Left cardiac atrium (tissue), 4 donors: ENCODE measurements at places on chromosomes 2 and 18. TPM values are rescaled to one million over a fixed set of nuclear protein-coding genes. Genes with fewer than 3 reads are reported as not detected.

DNA sequence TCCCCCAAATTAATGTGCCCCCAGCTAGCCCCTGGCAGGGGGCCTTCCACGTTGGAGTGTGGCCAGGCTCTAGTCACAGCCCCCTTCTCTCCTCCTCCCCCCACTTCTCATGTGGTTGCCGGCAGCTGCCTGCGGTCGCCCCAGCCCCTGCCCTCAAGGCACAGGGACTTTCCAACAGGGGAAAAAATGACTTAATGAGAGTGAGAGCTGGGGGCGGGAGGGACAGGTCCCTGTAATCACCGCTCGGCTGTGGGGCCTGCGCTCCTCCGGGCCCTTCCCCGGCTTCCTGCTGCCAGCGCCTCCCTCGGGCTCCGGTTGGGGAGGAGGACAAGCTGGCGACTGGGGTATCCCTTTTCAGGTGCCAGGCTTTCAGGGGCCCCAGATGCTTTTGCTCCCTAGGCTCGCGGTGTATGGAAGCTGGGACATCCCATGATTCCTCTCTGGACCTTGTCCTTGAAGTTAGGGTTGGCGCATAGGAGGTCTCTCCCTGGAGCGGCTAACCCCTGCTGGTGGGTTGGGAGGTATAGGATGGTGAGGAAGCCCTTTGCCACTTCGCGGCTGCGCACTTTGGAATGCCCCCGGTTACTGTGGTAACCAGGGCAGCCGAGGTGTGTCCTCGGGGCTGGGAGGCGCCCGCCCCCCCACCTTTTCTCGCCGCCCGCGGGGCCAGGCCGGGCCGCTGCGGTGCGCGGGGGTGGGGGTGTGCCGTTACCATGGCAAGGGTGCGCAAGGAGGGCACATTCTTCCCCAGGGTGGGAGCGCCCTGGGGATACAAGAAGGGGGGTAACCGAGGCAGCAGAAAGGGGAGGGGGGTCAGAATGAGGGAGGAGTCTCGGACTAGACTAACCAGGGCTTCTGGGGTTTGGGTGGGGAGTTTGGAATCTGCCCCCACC, 16.1 kb downstream of the WNT10A start:
- no peak for DNase-seq

GRCh38 chr2:37856101-37856751, 68.9 kb upstream of the RMDN2 start:
- DNase-seq, result peak; percentile 48

INPP1 gene
- 29.9 TPM for total RNA-seq

AAMP gene
- total RNA-seq, result 52.5 TPM

- no peak for DNase-seq
Observed at GRCh38 chr2:173676647-173677046, 288.5 kb downstream of the SP3 start.

DNA sequence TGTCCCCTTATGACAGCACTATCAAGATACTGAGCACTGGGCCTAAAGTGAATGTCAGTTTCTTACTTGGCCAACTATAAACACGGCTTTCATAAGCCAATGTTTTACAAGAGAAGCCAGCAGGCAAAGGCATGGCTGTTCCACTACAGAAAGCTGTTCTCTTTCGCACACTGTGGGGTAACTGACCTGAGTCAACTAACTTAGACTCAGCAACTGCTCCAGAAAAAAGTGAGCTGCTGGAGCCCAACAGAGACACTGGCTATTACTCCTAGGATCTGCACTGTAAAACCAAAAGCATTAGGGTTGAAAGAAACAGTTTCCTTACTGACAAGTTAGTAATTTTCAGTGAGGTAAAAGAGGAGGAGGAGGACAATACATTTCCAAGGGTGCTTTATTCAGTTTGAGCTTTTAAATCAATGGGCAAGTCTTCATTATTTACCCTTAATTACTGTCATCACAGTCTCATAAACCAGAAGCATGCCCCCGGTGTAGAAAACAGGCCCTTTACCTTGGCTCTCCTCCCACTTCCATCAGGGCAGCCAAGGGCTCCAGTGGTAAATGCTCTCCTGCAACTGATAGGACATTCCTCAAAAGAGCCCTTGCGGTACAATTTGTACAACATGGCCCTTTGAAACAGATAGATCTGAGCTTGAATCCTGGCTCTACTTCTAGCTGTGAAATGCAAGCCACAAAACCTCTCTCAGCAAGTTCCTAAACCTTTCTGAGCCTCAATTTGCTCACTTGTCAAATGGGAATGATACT, 275.7 kb downstream of the PDE11A start:
- no peak for DNase-seq

GRCh38 chr18:23912356-23912755, 102.2 kb upstream of the TTC39C start:
- no peak for DNase-seq

DNA sequence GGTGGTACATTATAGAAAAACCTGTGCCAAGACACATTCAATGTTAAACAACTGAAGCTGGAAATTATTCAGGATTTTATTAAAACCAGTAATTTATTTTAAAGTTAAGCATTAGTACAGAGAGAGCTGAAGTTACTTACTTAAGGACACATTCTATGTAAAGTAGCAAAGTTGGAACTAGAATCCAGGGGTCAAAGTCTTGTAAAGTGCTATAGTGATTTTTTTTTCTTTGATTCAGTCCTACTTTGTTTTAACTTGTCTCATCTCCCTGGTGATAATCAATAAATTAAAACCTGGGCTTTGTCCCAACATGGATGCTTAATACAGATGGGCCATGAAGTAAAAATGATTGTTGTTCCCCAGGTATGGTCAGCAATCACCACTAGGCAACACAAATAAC, 1271.8 kb upstream of the CHAC2 start:
- DNase-seq, result no peak

DNA sequence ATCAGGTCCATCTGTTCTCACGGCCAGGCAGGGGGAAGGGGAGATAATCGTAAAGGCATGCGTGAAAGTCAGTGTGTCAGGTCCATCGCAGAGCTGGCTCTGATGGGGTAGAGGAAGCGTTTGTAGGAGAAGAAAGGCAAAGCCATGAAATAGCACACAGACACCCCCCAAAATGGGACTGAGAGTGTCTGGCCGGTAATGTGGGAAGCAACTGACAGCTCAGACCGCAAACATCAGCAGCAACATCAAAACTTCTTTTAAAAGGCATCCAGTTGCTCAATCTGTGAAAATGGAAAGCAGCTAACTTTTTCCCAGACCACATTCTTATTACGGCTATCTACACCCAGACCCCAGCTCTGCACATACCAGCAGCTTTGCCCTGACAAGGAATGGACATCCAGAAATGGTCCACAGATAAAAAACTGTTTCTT, 232.6 kb downstream of the EN1 start:
- no peak for DNase-seq

GRCh38 chr2:101873543-101873942, 118.2 kb upstream of the IL1R2 start:
- no peak for DNase-seq

GRCh38 chr2:5695654-5696403, 3.6 kb downstream of the SOX11 start:
- DNase-seq, result no peak

GRCh38 chr18:35756506-35757117, 175.1 kb downstream of the GALNT1 start:
- DNase-seq, result no peak

DNA sequence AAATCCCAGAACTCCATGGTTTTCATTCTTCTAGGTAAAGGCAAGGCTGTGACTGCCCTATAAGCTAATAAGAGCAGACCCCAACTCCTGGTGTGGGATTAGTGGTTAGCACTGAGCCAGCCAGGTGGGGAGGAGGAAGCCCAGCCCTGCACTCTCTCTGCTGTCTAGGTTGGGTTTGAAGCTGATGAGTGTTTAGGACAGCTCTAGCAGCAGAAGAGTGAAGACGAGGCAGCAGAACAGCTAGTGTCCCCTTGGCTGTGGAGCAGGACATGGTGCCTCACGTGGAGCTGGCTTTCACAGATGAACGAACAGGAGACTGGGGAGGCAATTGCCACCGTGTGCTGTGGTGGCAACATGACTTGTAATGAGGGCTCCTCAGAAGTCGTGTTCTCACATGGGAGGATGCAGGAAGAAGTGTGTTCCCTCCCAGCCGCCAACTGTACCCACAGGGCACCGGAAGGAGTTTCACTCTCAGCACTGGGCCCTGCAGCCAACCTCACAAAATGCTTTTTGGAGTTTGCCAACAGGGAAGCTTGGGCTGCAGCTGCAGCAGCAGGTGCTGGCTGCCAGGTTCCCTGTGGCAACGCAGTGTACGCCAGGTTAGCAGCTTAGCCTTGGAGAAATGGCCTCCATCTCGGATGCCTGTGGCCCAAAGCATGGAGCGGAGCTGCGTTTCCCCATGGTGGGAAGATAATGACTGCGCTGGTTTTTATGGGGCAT, 328.2 kb downstream of the SETBP1 start:
- no peak for DNase-seq

ABCG8 gene
- not detected for total RNA-seq

- DNase-seq, result no peak
Observed at GRCh38 chr18:2049986-2050385, 521.3 kb downstream of the METTL4 start.

GRCh38 chr2:75788154-75788553, 77.4 kb upstream of the GCFC2 start:
- no peak for DNase-seq

GRCh38 chr2:45963816-45964215, 312.3 kb downstream of the PRKCE start:
- DNase-seq, result no peak

DNA sequence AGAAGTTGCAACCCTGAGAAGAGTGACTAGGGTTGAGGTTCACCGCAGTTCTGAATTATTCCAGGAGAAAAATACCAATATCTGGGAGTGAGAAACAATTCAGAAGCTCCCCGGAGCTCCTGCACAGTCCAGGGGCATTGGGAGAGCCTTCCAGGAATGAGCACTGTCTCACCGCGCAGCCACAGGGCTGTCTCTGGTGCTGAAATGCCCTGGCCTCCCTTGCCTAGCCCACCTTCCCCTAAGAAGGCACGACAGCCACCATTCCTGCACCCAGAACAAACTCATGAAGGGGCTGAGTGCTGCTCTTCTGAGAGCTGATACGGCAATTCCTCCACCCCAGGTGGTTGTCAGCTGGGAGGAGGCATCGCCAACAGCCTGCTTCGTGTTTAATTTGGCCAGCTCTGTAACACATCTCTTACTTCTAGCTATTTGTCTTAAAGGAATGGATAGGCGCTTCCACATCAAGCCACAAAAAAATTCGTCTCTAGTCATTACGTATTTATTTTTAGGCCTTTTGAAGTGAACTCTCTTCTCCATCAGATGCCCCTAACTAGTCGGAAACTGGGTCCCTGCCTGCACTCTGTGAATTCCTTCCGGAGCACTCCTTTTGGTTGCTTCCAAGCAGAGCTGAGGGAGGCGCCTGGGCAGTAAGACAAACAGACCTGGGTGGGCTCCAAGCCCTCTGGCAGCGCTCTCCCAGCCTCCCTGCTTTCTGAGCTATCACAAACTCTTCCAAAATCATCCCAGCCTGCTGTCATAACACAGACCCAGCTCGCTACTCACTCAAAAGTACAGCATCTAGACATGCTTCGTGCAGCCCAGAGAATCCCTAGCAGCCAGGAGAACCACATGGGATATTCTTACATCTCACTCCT, 120.5 kb upstream of the CCDC68 start:
- no peak for DNase-seq

GRCh38 chr2:217553202-217553601, 449.6 kb downstream of the TNS1 start:
- no peak for DNase-seq

GRCh38 chr18:9096007-9096371, 6.5 kb upstream of the NDUFV2 start:
- no peak for DNase-seq

LYPD6B gene
- total RNA-seq, result not detected

DNA sequence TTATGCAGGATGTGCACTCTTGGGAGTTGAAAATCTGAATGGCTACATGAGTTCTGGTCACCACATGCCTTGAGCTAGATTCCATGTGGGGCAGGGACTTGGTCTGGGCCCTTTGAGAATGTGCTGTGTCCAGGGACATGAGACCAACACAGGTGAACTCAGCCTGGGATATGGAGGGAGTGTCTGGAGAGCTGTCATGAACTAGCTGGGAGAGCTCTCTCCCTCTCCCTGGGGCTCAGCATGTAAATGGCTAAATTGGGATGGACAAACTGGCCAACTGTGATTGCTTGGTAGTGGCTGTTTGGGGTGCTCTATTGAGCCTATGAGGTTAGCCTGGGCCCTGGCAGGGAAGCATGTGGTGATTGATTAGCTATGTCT, 105.1 kb upstream of the HS6ST1 start:
- no peak for DNase-seq

- DNase-seq, result peak; percentile 63
Observed at GRCh38 chr18:54269893-54270844, 852 bp downstream of the POLI start.

DNA sequence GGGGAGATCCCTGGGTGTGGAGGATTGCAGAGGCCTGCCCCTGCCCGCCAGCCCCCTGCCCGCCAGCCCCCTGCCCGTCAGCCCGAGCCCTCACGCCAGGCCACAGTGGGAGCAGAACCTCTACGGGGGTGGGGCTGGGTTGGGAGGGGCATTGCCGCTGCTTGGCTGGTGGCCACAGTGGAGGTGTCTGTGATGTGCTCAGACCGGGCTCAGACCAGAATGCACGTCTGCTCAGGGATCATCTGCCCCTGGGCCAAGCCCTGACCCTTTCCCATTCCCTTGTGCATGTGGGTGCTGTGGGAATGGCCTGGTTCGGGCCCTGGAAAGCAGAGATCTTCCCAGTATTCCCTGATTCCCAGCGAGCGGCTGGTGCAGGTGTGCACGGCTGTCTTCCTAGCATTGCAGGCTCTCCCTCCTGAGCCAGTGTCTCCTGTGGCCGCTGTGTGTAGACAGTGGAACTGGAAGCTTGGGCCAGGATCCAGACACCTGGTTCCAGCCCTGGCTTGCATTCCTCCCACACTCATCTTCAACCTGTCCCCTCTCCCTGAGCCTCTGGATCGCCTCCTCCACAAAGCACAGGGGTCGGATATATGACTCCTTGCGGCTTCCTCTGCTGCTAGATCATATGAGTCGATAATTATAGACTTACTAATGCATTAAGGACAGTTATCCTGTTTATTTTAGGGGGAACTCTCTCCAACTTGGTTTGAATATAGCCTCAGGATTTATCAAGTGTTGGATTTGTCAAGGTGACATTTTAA, 161.6 kb downstream of the LDLRAD4 start:
- DNase-seq, result no peak

GRCh38 chr2:9772035-9772998, 71.0 kb upstream of the TAF1B start:
- DNase-seq, result no peak

FIGN gene
- 13.2 TPM for total RNA-seq

DNA sequence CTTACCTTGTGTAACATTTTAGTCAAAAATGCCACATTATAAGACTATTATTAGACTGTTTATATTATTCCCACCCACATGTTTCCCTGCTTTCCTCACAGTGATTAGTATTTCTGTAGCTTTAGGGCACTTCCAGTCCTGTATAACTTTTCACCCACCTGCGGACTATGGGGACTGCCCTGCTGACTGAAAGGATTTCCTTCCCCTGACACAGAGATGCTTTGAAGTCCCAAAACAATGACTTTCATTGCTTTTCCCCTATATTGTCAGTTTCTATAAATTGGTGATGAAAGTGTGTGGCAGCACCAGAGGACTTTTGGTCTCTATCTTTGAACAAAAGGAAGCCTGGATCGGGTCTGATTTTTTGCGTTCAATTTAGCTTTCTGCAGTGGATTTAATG, 59.0 kb upstream of the OTX1 start:
- no peak for DNase-seq

PRKAG3 gene
- total RNA-seq, result 0.18 TPM

SKOR2 gene
- total RNA-seq, result not detected

FOXI3 gene
- not detected for total RNA-seq

- DNase-seq, result no peak
Observed at GRCh38 chr18:79335833-79336360, 59.8 kb upstream of the NFATC1 start.

CDH19 gene
- total RNA-seq, result 68.7 TPM
